CD4-positive, CD25-positive, alpha-beta regulatory T cell (primary cell): ENCODE measurements at places on chromosomes 4 and X. TPM values are rescaled to one million over a fixed set of nuclear protein-coding genes. Genes with fewer than 3 reads are reported as not detected.

DNA sequence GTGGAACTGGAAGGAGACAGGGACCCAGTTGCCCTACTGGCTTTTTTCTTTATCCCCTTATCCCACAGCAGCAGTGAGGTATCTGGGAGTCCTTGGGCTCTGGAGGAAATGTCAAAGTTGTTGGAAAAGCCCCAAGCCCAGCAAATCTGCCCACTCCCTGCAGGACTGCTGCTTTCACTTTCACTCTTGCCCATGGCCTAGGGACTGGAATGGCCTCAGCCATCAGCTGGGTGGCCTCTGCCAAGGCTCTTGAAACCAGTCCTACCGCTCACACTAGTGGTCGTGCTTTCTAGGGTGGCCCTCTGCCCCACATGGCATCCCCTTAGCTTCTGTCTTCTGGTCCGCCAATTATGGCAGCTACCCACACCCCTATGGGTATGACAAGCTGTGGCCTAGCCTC lies 9.7 kb upstream of the RHOXF1 start:
- H3K27me3 ChIP-seq = no peaks in the 10 kb centered on the region
- no peaks in the 10 kb centered on the region for H3K4me1 ChIP-seq
- no peak overlapping the region for H3K27ac ChIP-seq
- no peaks in the 10 kb centered on the region for H3K36me3 ChIP-seq

TMPRSS11A gene
- not detected for total RNA-seq

GRCh38 chrX:110851780-110852179 lies 56.2 kb upstream of the CHRDL1 start:
- no peak for DNase-seq
- H3K27ac ChIP-seq = no peak overlapping the region
- no peak overlapping the region for H3K4me3 ChIP-seq
- H3K4me1 ChIP-seq = no peaks in the 10 kb centered on the region

GRCh38 chr4:148161601-148162000 lies 280.6 kb downstream of the NR3C2 start:
- no peaks in the 10 kb centered on the region for H3K4me1 ChIP-seq
- no peak for DNase-seq
- no peaks in the 10 kb centered on the region for H3K27me3 ChIP-seq
- no peak overlapping the region for H3K4me3 ChIP-seq
- H3K36me3 ChIP-seq = no peaks in the 10 kb centered on the region
- H3K27ac ChIP-seq = no peak overlapping the region

GRCh38 chrX:115363372-115363771 lies 73.9 kb downstream of the LUZP4 start:
- no peaks in the 10 kb centered on the region for H3K4me1 ChIP-seq
- no peak for DNase-seq

DNA sequence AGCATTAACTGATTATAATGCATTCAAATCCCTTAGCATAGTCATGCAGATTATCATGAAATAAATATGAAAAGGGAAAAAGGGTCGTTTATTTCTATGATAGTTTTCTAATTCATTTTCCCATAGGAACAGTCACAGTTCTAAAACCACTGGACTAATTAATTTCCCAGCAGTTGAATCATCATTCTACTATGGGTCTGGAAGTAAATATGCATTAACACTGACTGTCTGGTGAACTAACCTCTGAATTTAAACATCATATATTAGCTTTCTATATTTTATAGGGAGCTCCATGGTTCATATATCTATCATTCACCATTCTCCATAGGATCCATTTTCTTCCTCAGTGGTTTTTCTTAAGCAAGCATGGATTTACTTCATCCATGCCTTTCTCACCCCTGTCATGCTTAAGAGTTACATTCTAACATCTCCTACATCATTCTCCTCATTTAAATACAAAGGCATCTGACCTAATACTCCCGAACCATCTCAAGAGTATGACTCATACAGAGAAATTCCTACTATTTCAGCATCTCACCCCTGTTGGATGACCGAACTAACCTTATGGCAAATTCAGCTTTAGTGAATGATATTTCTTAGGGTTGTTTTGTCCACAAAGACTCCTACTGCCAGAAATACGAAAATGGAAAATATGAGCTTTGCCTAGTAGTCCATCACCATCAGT lies 198.7 kb upstream of the ADAMTS3 start:
- H3K36me3 ChIP-seq = no peaks in the 10 kb centered on the region
- H3K27me3 ChIP-seq = no peaks in the 10 kb centered on the region
- H3K4me3 ChIP-seq = no peak overlapping the region
- DNase-seq = no peak
- no peak overlapping the region for H3K27ac ChIP-seq
